Activated T-helper 9 cell treated with anti-CD3 and anti-CD28 coated beads, Interleukin-2, amount 50 U/mL, for 16 hours (primary cell): ENCODE measurements at places on chromosomes 5 and 9.

- DNase-seq: no peak
Observed at GRCh38 chr9:98168153-98168780, 24.2 kb downstream of the CORO2A start.

GRCh38 chr9:88691811-88692210, 156.8 kb downstream of the NXNL2 start:
- DNase-seq: no peak

DNA sequence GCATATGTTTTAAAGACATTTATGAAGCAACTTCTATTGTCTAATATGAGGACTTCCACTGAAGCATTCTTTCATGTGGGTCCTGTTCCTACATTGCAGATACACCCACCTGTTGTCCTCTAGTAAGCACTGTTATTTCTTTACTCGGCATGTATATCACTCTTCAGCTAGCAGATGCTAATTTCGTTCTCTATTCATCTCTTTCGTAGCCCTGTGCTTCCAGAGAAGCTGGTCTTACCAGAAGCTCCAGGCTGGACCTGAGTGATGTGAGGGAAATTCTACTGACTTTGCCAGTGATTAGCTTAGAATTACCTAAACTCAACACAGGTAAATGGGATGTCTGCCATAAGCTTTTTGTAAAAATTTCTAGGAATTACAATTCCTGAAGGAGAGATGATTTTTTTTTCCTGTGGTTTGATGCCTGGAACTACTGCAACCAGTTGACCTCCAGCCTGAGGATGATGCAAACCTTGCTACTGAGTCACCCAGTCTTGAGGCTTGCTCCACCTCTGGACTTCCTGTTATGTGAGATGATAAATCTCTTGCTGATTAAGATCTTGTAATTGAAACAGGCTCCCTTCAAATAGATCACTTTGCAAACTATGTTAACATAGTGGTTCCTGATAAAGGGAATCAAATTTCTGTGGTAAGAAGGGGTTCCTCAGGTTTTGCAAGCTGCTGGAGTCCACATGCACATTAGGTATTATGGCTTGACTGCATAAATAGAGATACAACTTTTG, 52.2 kb upstream of the SPINK5 start:
- no peak for DNase-seq

GRCh38 chr5:39169081-39169480, 50.3 kb downstream of the FYB1 start:
- DNase-seq: no peak

GRCh38 chr5:41852293-41852692, 17.9 kb downstream of the OXCT1 start:
- DNase-seq: no peak

- peak; percentile 12 for DNase-seq
Observed at GRCh38 chr5:172223901-172224873, 30.2 kb downstream of the EFCAB9 start.

DNA sequence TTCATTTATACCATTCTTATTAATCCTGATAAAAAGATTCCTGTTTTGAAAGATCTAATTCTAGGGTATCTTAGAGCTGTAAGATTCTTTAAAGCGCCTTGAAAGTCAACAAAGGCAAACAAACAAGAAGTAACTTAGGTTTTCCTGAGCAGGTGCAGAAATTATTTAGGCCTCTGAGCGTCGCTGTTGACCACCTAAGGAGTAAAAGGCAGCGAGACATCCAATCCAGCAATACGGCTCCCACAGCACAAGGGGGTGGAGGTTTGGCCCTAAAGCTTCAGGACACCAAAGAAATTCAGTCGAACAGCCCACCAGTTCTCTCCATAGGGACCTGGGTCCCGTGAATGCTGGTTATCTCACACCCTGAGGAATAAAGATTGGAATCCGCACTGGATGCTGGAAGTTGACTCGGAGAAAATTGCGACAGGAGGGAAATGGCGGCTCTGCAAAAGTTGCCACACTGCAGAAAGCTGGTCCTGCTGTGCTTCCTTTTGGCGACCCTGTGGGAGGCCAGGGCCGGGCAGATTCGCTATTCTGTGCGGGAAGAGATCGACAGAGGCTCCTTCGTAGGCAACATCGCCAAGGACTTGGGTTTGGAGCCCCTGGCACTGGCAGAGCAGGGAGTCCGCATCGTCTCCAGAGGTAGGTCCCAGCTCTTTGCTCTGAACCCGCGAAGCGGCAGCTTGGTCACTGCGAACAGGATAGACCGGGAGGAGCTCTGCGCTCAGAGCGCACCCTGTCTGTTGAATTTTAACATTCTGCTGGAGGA, at the start of gene PCDHGA2:
TSS of gene PCDHGA2 (plus strand) at position 223 of the 769 bp plus-strand sequence.
- DNase-seq: no peak

- no peak for DNase-seq
Observed at GRCh38 chr5:133242221-133242835, 190.5 kb downstream of the HSPA4 start.

- no peak for DNase-seq
Observed at GRCh38 chr5:63135291-63135690, 556.7 kb downstream of the LRRC70 start.

DNA sequence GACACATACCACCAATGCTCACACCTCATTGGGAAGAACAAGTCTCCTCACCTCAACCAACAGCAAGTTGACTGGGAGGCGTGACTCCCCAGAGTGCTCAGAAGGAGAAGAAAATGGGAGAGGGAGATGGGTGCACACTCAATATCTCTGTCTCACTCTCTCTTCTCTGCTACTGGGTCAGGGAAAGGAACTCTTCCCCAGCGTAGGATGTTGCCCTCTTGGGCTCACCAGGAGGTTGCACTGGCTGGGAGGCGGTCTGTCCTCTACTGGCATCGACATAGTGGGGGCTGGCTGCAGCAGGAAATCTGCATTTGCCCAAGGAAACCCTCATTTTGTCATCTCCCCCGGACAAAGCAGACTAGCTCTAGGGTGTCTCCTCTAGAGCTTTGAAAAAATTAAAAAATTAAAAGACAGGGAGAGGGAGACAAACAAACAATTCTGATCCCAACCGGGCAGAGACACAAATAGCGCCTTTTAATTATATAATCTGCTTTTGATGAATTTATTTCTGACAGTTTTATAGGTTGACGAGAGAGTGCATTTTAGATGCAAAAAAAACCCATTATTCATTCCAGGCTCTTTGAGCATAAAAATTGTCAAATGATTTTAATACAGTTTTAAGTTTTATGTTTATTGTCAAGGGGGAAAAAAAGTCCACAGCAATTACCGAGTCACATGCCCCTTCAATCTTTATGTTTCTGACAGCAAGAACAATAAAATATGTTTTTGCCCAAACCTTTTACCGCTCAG, 179.3 kb upstream of the MVB12B start:
- no peak for DNase-seq

DNA sequence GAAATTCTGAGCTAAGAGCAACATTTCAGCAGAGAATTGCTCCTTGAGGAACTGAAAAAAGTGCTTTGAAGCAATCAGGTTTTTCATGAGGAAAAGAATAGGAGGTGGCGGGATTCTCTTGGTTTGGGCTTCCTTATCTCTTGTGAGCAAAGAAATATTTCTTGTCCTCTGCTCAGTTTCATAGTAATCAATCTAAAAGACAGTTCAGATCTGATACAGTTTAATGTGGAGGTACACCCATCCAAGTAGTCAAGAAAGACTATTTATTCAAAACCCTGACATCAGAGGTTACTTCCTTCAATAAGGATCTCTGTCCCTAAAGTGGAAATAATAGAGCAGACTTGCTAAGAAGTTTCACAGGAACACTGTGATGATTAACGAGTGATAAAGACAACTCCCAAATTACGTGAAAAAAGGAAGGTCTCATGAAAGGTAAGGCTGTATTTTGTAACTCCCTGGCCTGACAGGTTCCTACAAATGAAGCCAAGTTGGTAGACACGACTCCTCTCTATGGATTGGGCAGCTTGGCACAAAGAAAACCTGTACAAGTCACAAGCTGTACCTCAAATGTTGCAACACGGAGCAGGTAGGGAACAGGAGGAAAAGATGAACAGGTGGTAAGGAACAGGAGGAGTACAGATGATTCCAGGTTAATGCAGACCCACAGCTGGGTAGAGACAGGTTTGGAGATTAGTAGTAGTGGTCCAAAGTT, 94.1 kb downstream of the SUSD1 start:
- DNase-seq: no peak

DNA sequence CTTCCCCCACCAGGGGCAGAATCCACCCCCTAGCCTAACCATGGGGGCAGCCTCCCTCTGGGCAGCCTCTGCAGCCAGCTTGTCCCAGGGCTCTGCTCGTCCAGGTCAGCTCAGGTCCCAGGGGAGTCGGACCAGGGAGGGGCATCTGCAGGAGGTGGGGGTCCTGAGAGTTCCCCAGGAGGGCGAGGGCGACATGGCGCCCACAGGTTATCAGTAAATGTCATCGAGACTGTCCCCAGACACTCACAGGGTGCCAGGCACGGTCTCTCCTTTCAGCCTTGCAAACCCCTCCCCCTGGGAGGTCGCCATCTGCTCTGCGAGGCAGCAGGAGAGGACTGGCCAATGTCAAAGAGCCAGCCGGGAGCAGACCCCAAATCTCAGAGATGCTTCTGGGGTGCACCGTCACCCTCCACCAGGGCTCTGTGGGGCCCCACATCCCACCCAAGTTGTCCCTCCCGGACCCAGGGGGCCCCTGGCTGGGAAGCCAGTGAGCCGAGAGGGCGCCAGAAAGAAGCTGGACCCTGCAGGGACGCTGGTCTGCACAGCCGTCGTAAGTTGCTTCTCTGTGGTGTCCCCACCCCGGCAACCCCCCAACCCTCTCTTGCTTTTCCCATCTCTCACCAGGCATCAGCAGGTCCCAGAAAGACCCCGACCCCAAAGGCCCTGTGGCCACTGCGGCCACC, 69.3 kb downstream of the NTNG2 start:
- DNase-seq: no peak

DNA sequence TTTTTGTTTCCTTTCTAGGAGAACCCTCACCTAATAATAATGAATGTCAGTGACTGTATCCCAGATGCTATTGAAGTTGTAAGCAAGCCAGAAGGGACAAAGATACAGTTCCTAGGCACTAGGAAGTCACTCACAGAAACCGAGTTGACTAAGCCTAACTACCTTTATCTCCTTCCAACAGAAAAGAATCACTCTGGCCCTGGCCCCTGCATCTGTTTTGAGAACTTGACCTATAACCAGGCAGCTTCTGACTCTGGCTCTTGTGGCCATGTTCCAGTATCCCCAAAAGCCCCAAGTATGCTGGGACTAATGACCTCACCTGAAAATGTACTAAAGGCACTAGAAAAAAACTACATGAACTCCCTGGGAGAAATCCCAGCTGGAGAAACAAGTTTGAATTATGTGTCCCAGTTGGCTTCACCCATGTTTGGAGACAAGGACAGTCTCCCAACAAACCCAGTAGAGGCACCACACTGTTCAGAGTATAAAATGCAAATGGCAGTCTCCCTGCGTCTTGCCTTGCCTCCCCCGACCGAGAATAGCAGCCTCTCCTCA, 87.1 kb downstream of the OSMR start:
- DNase-seq: no peak

GRCh38 chr9:7289773-7290172, 509.8 kb downstream of the DMAC1 start:
- DNase-seq: no peak

GRCh38 chr5:77560677-77561263, 68.7 kb upstream of the WDR41 start:
- no peak for DNase-seq

GRCh38 chr5:170612256-170612678, 108.4 kb downstream of the KCNIP1 start:
- no peak for DNase-seq

GRCh38 chr5:14627270-14627669, 37.2 kb upstream of the OTULIN start:
- no peak for DNase-seq

DNA sequence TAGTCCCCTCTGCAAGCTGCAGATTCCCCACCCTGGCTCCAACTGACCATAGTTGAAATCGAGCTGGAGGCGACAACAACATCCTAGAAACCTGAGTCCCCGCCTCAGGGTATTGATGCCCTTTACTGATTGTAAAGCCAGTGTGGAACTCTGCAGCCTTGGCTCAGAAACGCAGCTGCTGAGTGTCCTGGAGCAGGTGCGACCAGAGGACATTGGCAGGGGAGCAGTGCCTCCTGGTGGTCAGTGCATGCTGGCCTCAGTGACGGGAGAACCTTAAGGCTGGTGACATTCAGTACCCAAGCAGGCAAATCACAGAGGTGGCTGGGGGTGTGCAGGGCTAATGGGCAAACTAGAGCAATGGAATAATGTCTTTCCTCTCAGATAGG, 20.4 kb upstream of the ZNF354B start:
- peak; percentile 10 for DNase-seq

- no peak for DNase-seq
Observed at GRCh38 chr5:73977146-73977545, 351.1 kb downstream of the ARHGEF28 start.

- DNase-seq: no peak
Observed at GRCh38 chr5:74336297-74336696, 304.2 kb downstream of the ENC1 start.

- no peak for DNase-seq
Observed at GRCh38 chr5:157562111-157562581, 13.4 kb downstream of the ADAM19 start.

DNA sequence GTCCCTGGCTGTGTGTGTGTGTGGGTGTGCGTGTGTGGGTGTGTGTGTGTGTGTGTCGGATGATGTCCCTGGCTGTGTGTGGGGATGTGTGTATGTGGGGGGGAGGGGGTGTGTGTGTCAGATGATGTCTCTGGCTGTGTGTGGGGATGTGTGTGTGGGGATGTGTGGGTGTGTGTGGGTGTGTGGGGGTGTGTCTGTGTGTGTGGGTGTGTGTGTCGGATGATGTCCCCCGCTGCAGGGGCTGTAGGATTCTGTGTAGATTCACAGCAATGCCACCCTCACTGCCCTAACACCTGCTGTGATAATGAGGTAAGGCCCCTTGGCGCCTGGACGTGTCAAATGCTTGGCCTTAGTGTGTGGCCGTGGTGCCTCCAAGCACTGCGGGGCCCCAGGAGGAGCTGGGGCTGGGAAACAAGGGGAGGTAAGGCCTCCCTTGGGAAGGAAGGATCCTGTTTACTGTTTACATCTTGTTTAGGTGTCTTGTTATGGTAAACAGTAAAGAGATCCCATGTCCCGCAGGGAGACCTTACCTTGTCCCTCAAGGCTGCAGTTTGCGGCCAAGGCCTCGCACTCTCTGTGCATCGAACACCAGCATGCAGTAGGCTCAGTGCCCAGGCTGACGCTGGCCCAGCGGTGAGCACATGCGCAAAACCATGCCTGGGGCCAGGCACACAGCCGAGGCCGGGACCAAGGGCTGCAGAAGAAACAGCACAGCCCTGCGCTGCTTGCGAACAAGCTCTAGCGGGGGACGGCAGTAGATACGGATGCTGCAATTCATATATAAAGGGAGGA, 24.1 kb downstream of the AHRR start:
- no peak for DNase-seq

- no peak for DNase-seq
Observed at GRCh38 chr5:173159256-173159655, 14.9 kb downstream of the BNIP1 start.

- no peak for DNase-seq
Observed at GRCh38 chr5:100854591-100854990, 48.5 kb downstream of the ST8SIA4 start.

DNA sequence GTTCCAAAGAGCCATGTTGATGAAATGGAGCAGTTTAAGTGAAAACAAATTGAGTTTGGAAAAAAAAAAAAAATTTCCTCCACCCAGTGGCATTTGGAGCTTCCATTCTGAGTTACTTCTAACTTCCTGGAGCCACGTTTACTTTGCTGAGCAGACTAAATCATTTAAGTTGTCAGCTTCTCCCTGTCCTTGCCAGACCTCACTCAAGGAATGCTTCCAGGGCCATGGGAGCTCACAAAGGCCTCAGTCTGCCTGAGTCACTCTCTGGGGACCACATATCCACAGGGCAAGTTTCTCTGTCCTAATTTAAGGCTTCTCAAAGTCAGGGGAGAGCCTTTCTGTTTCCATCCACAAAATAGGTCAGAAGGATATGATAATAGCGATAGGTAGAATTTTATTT, 210.3 kb upstream of the TNC start:
- DNase-seq: no peak

- DNase-seq: no peak
Observed at GRCh38 chr5:102561894-102562760, 63.3 kb upstream of the SLCO6A1 start.
